Esophagus mucosa (tissue), 1 donor: ENCODE measurements at places on chromosomes 1 and 21. TPM values are rescaled to one million over a fixed set of nuclear protein-coding genes. Genes with fewer than 3 reads are reported as not detected.

The TRABD2B gene
- total RNA-seq = 0.64 TPM

The WNT3A gene
- 0.44 TPM for total RNA-seq

The ADAMTS5 gene
- 0.80 TPM for total RNA-seq

The USP16 gene
- 21.7 TPM for total RNA-seq

The CLCNKA gene
- total RNA-seq = 0.08 TPM

The SPRR2B gene
- 27.1 TPM for total RNA-seq

DNA sequence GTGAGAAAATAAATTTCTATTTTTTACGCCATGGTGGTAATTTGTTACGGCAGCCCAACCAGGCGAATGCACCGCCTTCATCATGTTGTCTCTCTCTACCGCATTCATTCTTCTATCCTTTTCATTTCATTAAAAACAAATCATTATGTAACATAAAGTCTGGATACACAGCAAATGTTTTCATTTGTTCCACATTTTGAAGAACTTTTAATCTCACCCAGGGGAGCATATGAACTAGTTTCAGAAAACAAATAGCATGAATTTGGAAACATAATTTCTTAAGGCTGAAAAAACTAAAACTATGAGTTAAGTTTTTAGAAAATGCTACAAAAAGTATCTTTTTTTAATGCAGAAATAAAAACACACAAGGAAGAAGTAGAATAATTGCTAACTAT, 11.2 kb upstream of the OR2B11 start:
- no peak for ATAC-seq

- ATAC-seq = no peak
Measured at GRCh38 chr1:200364831-200365230, 45.0 kb downstream of the ZNF281 start.

DNA sequence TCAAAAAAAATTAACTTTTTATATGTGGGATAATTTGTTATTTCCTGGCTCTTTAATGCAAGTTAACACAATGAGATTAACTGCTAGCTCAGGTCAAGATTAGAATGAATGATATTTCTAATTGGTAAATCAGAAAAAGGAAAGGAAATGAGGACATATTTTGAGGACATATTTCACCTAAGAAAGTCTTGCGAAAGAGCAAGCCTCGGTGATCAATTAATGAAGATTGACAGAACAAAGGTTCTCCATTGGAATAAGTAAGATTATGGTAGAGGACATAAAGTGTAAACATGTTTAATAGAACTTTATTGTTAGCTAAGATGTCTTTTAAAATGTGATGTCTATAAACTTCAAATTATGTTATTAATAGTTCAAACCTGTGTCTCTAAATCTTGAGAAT, 1617.8 kb downstream of the KCNT2 start:
- ATAC-seq = no peak

DNA sequence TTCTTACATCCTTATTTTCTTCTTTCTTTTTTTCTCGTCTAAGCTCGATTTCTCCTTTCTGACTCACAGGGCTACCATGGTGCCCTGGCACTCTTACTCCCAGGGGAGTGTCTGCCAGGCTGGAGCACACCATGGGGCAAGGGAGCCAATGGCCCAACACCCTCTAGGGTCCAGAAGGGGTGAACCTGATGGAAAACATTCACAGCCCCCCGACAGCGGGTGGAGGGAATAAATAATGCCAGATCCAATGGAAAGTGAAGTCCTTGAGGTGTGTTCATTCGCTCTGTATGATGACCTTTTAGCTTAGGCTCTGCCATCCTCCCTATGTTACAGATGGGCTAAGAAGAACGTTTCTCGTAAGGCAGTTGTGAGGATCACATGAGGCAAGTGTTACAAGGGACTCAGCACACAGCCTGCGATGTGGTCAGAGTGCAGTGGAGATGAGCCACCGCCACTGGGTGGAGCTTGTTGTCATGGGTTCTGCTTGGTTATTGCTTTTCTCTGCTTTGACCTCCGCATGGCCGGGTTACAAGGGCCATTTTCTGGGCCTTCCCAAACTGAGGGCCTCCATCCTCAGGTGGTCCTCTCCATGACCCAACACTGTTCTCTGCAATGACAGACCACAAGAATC, 3.5 kb upstream of the FCMR start:
- peak; percentile 22 for ATAC-seq

- ATAC-seq = no peak
Measured at GRCh38 chr1:95085376-95085775, 12.6 kb upstream of the ALG14 start.

DNA sequence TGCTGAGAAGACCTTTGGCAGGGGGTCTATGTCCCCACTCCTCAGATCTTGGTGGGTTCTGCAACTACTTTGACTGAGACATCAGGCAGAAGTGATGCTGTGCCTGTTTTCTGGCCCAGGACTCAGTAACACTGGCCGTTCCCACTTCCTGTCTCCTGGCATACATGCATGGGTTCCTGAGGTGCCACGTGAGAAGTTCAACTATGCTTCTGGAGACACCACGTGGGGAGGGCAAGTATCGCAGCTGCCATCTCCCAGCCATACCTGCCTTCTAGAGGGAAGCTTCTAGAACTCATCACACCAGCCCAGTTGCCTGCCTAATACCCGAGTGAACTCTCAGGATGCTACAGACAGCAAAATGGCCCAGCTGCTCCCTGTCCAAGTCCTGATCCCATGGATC, 65.8 kb downstream of the TRABD2B start:
- peak; percentile 75 for ATAC-seq

DNA sequence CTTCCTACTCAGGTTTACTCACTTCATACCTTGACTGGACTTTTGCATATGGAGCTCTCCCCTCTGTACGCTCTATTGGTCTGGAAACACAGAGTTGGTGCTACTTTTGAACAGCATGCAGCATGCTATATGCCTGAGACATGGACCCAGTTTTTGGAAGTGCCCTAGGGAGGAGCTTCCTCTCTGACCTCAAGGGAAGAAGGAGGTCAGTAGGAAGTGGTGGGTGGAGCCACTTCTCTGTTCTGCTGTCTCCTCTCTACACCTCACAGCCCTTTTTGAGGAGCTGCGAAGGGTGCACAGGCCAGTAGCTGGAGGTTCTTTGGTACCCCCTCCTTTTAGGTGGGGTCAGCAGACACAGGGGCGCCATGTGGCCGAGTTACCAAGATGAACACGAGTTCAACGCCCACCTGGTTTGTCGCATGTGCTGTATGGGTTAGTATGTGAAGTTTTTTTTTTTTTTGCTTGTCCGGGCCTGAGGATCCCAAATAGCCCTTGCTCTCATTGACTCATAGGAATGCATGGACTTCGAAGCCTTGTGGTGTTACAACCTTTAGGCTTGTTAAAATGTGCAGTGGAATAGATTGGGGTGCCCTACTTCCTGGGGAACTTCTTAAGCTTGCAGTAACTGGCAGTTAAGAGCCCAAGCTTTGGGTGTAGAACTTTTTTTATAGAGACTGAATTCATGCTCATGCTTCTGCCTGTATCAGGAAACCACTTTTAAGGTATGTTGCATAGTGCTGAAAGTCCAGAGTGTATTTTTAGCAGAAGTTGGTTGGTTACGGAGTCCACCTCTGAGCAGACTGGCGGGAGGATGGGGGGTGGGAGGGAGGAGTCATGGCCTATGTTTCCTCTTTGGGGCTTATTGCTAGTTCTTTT, 10.7 kb downstream of the MACF1 start:
- peak; percentile 41 for ATAC-seq

- no peak for ATAC-seq
Measured at GRCh38 chr1:64595871-64596515, 126.1 kb downstream of the CACHD1 start.
